ENCODE measurements at places on chromosomes 12 and 14.

GRCh38 chr14:87312169-87312893 is 680.7 kb downstream of the GALC start:
- DNase-seq, result no peak

GRCh38 chr14:53355581-53356112 is 202.5 kb upstream of the DDHD1 start:
- DNase-seq, result no peak

- no peak for DNase-seq
Measured at GRCh38 chr12:116143909-116144308, 133.6 kb downstream of the MED13L start.

GRCh38 chr12:112238441-112238840 is 113.1 kb downstream of the TRAFD1 start:
- no peak for DNase-seq

- DNase-seq, result no peak
Measured at GRCh38 chr14:92460541-92460915, 53.1 kb upstream of the RIN3 start.

DNA sequence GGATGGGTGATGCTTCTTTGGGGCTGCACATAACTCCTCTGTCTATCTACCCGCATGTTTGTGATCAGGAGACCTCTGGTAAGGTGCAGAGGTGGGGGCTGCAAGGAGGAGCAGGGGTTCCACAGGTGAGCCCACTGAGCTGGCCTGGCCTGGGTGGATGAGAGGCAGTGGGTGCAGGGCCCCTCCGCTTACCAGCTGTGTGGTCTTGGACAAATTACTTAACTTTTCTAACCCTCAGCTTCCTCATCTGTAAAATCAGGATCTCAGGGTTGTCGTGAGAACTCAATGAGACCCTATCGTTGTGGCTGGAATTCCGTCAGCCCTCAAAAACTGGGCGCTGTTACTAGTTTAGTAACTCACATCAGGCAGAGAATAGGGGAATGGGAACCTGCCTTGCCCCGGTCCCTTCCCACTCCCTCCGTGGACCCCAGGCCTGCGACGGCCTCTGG is 7.5 kb downstream of the PTPN6 start:
- DNase-seq, result no peak

- DNase-seq, result no peak
Measured at GRCh38 chr12:9027161-9028059, 38.1 kb downstream of the KLRG1 start.

GRCh38 chr12:1618489-1618888 is 10.5 kb upstream of the WNT5B start:
- no peak for DNase-seq

DNA sequence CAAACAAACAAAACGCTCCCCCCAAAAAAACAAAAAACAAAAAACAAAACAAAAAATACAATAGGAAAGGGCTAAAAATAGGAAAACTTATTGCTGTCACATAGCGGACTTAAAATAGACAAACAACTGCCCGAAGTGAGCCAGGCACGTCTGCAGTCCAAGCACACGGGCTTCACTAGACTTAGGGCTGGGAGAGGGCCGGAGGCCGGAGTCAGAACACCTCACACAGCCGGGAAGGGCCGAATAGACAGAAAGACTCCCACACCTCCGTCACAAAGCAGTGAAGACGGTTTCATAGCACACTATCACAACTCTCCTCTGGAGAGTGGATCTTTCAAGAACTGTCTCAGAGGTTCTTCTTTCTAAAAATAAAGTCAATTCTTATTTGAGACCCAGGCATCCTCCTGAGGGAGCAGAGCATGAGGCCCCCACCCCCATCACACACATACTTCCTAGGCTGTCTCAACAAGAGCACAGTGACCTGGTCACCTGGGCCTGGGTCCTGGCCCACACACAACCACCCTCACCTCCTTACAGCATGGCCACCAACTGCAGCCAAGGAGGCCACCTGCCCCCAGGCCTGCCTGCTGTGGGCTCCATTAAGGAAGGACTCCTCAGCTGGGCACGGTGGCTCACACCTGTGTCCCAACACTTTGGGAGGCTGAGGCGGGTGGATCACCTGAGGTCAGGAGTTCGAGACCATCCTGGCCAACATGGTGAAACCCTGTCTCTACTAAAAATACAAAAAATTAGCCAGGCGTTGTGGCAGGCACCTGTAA is 6.7 kb downstream of the BAG5 start:
- no peak for DNase-seq

- DNase-seq, result no peak
Measured at GRCh38 chr12:123055281-123055766, 74.8 kb downstream of the ARL6IP4 start.

DNA sequence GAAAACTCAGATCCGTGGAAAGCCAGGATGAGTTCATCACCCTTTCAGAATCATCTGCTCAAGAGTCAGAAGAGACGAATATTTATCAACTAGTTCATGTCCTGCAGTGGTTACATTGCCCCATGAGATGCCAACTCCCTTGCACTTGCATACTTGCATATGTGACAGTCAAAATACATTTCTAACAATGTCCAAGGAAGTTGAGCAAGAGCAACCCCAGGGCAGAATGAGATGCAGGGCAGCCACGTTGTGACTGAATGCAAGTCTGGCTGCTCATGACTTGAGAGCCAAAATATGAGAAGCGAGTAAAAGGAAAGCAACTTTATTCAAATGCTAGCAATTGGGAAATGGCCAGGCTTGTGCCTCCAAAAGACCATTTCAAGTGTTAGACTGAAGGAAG is 23.6 kb upstream of the UTP20 start:
- no peak for DNase-seq

- peak; percentile 8 for DNase-seq
Measured at GRCh38 chr12:94753036-94753679, 102.8 kb upstream of the TMCC3 start.

- DNase-seq, result no peak
Measured at GRCh38 chr14:92659765-92660561, 88.5 kb downstream of the LGMN start.

GRCh38 chr12:58767496-58767895 is 152.8 kb downstream of the LRIG3 start:
- DNase-seq, result no peak

- no peak for DNase-seq
Measured at GRCh38 chr14:84520711-84521338, 1009.1 kb upstream of the FLRT2 start.

GRCh38 chr14:77343662-77344061 is 22.8 kb downstream of the GSTZ1 start:
- DNase-seq, result peak; percentile 16

DNA sequence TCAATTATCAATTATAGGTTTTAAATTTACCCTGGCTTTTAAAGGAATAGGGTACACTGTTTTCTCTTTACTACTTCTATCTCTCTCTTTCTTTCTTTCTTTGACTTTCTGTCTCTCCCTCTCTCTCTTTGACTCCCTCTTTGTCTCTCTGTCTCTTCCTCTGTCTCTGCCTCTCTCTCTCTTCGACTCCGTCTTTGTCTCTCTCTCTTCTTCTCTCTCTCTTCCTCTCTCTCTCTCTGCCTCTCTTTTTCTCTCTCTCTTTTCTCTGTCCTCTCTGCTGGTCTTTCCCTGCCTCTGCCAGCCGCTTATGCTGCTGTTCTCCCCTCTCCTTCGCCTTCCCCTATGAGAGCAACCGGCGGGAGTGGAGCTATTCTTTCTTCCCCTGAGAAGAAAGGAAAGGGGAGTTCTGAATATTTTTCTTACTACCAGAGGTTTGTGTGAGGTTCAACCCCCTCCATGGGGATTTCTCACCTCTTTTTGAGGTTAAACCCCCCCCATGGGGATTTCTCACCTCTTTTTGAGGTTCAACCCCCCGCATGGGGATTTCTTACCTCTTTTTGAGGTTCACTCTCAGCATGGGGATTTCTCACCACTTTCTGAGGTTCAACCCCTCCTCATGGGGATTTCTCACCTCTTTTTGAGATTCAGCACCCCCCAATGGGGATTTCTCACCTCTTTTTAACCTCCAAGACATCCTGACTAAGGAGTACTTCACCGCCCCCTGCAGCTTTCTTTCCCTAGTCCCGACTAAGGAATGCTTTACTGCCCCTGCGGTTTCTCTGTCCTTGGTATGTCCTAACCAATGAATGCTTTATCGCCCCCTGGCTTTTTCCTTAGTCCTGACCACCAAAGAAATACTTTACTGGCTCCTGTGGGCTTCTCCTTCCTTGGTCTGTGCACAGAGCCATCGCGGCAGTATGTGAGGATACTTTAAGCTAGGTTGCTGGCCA is 27.4 kb upstream of the DDHD1 start:
- no peak for DNase-seq

- DNase-seq, result peak; percentile 1
Measured at GRCh38 chr14:46344327-46344937, 307.1 kb downstream of the RPL10L start.

DNA sequence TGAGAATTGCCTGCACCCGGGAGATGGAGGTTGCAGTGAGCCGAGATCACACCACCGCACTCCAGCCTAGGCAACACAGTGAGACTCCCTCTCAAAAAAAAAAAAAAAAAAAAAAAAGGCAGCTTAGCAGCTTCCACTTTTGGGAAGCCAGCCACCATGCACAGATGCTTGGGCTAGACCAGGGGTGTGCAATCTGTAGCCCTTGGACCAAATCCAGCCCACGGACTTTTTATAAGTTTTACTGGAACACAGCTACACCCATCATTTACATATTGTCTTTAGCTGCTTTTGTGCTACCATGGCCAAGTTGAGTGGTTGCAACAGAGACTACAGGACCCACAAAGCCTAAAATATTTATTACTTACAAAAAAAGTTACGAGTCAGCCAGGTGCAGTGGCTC is 6.7 kb downstream of the CIT start:
- DNase-seq, result no peak

DNA sequence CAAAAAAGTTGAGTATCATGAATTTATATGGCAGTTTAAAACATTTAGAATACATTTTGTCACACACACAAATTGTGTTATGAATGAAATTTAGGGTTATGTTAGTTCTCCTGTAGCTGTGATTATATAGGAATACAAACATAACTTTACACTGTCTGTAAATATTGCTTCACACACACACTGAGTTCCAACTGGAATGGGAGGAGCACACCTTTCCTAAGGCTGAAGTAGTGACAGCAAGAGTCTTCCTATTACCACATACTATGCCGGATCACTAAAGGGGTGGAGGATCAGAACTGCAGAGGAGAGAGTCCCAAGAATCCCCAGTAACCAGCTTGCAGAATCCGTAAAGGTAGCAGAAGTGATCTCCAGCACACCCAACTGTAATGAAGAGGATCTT is 63.7 kb downstream of the DNAI7 start:
- DNase-seq, result no peak

DNA sequence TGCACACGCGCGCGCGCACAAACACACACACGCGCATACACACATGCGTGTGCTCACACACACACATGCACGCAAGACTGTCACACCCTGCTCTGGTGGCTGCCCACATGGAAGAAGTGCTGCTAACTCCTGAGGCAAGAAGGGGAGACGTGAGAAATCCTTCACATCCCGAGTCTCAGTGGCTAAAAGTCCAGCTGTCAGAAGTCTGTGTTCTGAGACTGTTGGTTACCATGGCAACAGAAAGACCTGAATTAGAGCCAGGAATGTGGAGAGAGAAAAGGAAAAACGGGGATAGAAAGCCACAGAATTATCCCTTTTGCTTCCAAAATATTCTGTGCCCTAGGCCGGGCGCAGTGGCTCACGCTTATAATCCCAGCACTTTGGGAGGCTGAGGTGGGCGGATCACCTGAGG is 71.2 kb downstream of the PPFIBP1 start:
- DNase-seq, result no peak

DNA sequence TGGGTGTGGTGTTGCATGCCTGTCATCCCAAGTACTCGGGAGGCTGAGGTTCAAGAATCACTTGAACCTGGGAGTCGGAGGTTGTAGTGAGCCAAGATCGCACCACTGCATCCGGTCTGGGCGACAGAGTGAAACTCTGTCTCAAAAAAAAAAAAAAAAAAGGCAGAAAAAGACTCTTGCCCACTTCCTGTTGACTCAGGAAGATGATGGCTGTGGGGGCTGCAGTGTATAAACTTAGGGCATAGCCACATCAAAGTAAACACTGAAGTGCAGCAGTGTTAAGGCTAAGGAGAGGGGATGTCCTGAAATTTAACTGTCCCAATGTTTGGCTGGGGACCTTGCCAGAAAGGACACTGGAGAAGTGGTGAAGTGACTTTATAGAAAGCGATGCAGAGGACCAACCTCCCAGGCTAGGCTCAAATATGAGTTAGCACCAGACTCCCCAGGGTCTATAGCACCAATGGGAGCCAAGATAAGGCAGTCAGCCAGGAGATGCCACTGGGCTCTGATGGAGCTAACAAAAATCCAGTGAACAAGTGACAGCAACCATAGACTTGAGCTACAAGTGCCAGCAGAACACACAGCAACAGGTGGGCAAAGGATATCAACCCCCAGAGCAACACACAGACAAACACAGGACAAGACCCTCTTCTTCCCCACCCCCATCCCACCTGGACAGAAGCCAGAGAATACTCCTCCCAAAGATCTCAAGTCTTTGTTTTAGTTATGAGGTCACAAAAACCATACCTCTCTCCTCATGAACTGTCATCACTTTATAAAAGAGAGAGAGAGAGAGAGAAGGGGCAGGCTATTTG is 28.0 kb downstream of the NELL2 start:
- no peak for DNase-seq

- DNase-seq, result no peak
Measured at GRCh38 chr14:79424462-79424861, 786.8 kb downstream of the DIO2 start.

GRCh38 chr12:54217774-54218241 is 29.0 kb upstream of the SMUG1 start:
- DNase-seq, result peak; percentile 98

- DNase-seq, result peak; percentile 87
Measured at GRCh38 chr14:106039400-106039799, 513.0 kb downstream of the TMEM121 start.

DNA sequence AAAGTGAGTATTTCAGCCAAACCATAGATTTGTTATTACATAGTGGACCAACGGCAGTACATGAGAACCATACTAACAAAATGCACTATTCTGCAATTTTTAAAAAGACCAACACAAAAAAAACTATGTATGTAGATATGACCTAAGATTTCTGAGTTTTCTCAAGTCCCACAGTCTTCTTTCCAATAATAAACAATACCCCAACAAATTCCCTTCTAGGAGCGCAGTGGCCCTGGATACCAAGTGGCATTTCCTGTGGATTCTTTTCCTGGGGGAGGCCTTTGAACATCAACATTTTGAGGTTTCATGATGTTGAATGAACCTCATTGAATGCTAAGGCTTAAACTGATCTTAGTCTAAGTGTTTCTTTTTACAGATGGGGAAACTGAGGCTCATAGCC is 210.5 kb downstream of the BCAT1 start:
- no peak for DNase-seq

DNA sequence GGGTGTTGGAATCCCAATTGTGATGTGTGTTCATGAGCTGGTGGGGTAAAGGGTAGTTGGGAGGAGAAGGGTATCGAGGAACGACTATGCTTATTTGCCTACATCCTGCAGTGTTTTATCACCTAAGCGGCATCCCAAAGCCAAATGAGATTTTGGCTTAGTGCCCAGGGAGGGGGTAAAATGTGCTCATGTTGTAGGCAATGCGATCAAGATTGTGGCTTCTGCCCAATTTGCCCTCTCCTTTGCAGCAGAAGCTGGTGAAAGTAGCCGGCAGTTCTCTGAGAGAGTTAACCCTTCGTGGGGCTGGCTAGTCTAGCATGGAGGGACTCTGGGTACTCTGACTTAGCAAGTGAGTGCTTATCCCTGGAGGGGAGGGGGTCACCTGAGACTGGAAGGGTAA is 753 bp downstream of the RPH3A start:
- peak; percentile 50 for DNase-seq
